ENCODE measurements at places on chromosomes 7 and 10.
A peak's percentile ranks its signal among the peaks of the same experiment; 100 is the strongest.

DNA sequence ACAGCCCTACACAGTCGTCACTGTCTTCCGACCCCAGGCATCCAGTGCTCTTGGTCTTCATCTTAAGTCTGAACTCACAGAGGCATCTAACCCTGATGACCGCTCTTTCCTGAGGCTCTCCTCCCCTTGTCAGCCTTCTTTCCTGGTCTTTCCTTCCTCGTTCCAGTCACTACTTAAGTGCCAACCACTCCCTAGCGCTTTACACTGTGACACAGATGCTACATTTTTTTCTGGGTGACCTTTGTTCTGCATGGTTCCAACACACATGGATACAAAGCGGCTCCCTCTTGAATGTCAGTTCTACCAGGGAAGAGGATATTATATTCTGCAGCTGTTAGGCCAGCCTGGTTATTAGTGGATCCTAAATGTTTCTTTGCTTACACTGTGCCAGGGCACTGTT is 12.7 kb downstream of the YWHAG start:
- no peak for DNase-seq

GRCh38 chr10:109866168-109866994 is 56.9 kb downstream of the XPNPEP1 start:
- DNase-seq = peak; percentile 54

- no peak for DNase-seq
Measured at GRCh38 chr10:42150428-42151061, 487.8 kb downstream of the ZNF33B start.

DNA sequence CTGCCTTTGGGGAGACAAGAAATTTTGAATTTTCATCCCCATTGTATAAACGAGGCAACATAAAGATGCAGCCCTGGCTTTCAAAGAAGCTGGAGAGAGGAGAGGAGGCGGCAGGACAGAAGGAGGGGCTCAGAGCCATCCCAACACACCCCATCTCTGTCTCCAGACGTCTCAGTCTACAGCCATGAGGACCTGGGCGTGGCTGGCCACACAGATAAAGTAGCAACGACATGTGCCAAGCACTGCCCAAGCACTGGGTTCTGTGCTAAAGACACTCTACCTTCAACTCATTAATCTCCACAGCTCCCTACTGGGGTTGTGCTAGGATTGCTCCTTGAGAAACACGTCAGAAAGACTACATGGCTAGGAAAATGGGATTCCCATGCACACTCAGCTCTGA is 65.2 kb downstream of the DLG5 start:
- no peak for DNase-seq

DNA sequence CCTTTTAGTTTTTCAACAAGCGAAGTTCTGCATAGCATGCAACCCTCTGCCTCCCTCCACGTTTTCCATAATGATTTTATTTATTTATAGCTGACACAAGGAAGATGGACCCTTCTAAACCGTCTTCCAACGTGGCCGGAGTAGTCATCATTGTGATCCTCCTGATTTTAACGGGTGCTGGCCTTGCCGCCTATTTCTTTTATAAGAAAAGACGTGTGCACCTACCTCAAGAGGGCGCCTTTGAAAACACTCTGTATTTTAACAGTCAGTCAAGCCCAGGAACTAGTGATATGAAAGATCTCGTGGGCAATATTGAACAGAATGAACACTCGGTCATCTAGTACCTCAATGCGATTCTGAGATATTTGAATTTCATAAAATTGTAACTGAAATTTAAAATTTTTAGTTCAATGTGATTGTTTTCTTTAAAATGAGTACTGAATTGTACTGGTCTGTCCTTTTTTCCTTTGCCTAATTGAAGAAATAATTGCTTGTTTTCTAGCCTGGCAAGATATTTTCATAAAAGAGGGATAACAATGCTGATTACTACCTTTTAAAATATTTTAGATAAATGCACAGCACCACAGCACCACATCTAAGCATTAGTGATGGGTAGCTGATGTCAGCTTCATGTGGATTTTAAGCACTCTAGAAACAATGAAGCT is 41.5 kb upstream of the SLC39A12 start:
- no peak for DNase-seq

GRCh38 chr10:62373995-62374861 is at the start of gene ZNF365:
Gene ZNF365 (plus strand): TSS chr10:62374369. CDS start chr10:62376194, 1,825 bp downstream.
- peak; percentile 85 for DNase-seq

DNA sequence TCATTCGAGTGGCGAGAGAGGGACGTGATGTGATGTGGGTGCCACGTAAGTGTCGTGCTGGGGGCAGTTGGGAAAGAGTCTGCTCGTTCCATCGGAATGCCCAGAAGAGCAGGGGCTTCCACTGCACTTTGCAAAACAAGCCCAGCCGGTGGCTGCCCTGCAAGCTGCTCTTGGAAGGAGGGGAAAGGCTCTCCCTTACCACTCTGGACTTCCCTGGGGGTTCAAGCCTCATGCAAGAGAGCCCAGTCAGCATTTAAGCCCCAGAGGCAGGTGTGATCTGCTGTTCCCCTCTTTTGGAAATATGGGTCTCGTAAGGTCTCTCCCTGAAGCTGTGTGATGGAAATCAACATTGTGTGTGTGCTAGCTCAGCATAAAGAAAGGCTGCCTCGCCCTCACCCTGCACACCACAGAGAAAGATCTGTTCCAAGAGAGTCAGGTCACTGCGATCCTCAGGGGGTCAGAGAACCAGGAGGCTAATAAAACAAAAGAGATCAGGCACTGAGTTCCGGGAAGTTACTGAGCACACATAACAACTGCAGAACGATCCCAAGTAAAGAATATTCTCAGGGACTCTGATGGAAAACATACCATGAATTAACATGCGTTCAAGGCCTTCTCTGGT is 212.5 kb downstream of the ADAM12 start:
- no peak for DNase-seq

DNA sequence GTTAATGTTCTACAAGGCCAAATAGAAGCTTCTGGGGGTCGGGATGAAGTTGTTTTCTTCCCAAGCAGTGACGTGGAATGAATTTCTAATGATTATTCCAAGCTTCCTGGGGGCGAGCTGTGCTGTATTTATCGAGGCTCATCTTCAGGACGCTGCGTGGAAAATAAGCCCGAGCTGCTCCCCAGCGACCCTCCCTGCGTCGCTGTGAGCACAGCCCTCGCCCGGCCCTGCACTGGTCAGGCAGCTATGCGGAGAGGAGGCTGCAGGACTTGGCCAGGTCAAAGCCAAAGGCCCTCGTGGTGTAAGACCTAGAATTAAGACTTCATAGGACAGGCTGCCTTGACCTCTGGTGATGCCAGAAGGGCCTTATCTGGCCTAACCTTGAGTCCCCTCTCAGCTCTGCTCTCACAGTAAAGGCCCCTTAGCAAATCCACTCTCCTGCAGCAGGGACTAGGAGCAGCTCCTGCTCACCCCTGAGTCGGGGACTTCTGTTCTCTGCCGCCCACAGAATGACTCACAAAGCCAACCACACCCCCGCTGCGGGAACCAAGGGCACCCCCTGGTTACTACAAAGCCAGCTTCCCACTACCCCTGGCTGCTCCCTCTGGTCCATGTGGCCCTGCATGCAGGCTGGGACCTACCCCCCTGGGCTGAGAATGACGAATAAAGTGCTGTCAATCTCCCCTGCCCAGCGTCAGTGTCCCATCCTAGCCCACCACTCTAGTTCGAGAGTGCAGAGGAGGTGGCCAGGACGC is 501.6 kb downstream of the TCERG1L start:
- DNase-seq = peak; percentile 78

DNA sequence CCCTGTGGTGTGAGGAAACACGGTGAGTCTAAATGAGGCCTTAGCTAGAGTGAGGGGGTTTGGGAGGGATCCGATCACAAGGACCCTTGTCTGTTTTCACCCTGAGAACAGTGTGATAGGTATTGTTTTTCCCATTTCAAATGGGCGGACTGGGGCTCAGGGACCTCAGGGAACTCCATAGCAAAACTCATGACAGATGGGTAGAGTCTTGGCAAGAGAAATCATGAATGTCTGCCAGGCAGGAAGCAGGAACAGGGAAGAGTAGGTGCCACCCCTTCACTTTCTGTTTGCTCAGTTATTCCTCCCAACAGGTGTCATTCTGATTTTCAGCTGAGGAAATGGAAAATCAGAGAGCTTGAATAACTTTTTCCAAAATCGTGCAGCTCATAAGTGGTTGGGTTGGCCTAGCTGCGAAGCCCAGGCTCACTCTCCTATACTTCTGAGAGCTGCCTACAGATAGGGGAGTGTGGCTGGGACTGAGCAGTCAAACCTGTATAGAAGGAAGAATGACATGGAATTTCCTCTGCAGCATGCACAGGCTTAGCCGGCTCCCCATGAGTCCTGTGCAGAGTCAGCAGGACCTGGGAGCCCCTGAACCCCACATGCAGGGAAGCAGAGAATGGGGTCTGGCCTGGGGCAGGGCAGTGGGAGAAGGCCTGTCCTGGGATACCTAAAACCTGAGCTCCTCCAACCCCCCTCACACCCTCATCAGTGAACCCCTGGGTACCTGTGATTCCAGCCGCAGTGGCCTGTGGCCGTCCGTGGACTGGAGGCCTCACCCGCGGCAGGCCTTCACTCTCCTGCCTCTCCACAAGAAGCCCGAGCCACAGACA is 17.6 kb upstream of the C10orf105 start:
- no peak for DNase-seq

GRCh38 chr7:142175594-142175993 is 64.1 kb downstream of the MGAM2 start:
- DNase-seq = no peak

- DNase-seq = no peak
Measured at GRCh38 chr7:31373337-31374289, 33.1 kb upstream of the NEUROD6 start.

DNA sequence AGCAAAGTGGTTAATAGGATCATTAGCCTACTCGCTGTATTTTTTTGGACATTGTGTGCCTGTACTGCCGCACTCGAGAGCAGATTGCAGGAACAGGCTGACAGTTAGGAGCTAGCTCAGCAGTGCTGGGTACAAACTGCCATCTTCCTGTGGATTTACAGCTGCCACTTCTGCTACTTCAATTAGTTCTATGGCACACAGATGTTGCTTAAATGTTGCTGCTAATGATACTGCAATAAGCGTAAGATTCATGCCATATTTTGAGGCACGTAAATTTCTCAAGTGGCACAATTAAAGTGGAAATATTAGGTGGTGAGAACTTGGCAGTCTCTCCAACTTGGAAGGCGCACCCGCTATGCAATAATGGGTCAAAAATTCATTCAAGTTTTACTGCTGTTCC is 171.9 kb downstream of the EBF3 start:
- DNase-seq = no peak

- DNase-seq = no peak
Measured at GRCh38 chr10:64586934-64587503, 1065.8 kb downstream of the REEP3 start.

GRCh38 chr7:106344211-106344610 is 59.4 kb upstream of the NAMPT start:
- no peak for DNase-seq

DNA sequence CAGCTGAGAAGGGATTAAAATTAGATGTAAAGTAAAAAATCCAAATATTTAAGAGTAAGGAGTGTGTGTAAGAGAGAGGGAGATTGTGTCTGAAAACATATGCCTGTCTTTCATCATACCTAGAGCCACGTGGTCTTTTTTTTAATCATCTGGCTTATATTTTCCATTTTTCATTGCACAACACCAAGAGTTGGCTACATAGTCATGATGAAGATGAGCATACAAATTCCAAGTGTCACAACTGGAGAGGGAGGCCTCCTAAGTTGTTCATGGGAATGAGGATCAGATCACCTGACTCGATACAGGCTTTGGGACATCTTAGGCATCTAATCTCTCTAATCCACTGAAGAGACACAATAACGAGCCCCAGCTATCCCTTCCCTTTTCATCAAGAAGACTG is 47.2 kb upstream of the CCDC3 start:
- no peak for DNase-seq

GRCh38 chr10:116156819-116157218 is 116.2 kb downstream of the GFRA1 start:
- no peak for DNase-seq

DNA sequence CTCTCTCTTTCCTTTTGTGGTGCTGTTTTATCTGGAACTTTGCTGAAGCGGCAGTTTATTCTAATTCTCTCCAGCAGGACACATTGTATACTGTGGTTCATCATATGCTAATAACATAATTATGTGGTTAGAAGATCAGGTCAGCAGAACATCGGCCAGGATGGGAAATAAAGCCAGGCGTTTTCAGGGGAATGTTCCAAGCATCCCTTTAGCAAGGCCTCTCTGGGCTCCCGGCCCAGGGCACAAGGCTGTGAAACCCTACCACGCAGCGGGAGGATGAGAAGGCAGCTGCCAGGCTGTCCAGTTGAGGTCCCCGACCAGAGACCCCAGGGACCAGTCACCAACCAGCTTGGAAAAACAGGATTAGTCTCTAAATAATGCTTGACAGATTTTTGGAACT is 112.2 kb upstream of the GALNT17 start:
- DNase-seq = no peak

DNA sequence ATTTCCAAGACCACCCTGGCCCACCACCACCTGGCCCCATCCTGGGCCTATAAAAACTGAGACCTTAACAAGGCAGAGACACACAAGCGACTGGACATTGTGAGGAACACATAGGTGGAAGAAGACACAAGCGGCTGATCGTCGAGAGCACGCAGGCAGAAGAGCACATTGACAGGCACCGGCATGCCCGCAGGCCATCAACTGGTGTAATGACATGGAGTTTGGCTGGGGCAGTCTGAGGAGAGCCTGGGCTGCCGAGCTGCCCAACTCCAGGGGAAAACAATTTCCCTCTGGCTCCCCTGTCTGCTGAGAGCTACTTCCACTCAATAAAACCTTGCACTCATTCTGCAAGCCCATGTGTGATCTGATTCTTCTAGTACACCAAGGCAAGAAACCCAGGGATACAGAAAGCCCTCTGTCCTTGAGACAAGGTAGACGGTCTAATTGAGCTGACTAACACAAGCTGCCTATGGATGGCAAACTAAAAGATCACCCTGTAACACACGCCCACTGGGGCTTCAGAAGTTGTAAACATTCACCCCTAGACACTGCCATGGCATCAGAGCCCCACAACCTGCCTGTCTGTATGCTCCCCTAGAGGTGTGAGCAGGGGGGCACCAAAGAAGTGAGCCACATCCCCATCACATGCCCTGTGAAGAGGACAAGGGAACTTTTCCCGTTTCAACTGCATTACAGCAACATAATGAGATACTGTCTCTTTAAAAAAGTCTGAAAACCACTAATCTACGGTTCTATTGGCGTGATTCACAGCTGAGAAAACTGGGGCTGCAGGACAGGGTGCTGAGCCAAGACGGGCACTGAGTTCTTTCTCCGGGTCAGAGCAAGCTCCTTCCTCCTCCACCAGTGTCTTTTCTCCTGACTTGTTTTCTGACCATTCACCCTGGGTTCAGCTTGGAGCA is 18.5 kb upstream of the TNS3 start:
- no peak for DNase-seq

GRCh38 chr7:39888171-39888853 is 61.7 kb upstream of the CDK13 start:
- no peak for DNase-seq

DNA sequence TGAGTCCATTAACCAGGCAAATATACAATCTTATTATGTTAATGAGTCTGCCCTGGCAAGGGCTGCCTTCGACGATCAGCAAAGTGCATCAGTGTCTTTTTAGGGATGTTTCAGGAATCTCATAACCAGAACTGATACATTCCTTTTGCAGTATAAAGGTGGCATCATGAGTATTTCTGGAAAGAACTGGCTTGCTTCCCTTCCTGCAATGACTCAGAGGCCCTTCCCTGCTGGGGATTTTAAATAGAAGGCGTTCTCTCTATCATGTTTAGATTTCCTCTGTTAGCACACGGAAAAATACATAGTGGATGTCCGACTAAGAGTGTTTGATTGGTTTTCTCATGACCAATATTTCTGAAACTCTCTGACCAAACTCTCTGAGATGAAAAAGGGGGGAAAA is 1.8 kb downstream of the NPS start:
- DNase-seq = no peak
